ENCODE measurements at places on chromosomes 16 and 17. TPM values are rescaled to one million over a fixed set of nuclear protein-coding genes. Genes with fewer than 3 reads are reported as not detected.

DNA sequence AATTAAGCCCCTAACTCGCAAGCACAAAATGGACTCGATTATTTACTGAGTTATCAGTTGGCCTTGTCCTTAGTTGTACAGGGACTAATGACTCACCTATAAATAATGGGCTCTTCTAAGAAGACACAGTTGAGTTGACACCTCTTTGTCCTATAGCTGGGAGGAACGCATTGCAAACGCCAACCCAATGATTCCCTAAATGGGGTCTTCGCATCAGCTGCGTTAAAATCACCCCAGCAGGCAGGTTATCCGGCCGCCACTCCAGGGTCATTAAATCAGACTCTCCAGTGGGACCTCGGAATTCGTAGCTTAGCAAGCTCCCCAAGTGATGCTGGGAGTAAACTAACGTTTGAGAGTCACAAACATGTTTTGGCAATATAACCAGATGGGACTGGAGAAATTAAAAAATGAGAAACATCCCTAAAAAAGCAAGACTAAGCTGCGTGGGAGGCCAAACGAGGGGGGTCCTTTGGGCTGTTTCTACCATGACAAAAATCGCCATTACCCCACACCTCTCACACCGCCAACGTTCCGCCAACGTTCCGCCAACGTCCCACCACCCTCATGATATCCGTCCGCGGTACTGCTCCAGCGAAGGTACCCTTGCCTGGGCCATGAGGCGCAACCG lies 932 bp upstream of the NFE2L1 start:
- no peak for DNase-seq

MEOX1 gene
- polyA plus RNA-seq = not detected

- DNase-seq = no peak
Observed at GRCh38 chr16:79991969-79992368, 391.4 kb upstream of the MAF start.

AGRP gene
- 2.7 TPM for polyA plus RNA-seq

DNA sequence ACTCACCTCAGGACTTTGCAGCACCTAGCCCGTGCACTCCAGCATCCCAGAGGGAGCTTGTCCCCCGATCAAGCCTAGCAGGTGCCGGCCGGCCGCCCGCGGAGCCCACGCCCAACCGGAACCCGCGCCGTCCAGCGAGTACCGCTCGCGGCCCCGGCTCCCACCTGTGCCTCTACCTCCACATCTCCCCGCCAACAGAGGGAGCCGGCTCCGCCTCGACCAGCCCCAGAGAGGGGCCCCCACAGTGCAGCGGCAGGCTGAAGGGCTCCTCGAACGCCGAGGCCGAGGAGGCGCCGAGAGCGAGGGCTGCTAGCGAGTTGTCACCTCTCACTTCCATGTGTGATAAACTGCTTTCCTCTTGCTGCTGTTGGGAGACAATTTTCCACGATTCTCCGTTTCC lies 41.1 kb upstream of the DHRS7B start:
- no peak for DNase-seq

DNA sequence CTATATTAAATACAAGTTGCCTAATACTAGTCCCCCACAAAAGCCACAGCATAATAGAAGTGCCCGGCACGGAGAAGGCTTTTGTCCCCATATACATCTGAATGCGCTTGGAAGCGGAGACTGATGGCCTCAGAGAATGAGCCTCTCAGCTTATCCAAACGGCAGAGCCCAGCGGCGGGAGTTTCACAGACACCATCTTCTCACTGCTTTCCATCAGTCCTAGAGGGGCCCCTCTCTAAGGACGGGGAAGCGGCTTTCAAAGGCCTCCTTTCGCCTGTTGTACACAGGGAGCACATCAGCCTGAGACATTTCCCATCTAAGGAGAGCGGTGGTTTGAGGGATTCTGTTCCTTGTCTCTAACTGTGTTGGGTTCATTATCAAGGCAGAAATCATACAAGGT lies 16.9 kb downstream of the NXN start:
- peak; percentile 22 for DNase-seq

- no peak for DNase-seq
Observed at GRCh38 chr16:76532188-76532973, 255.2 kb downstream of the CNTNAP4 start.

DNA sequence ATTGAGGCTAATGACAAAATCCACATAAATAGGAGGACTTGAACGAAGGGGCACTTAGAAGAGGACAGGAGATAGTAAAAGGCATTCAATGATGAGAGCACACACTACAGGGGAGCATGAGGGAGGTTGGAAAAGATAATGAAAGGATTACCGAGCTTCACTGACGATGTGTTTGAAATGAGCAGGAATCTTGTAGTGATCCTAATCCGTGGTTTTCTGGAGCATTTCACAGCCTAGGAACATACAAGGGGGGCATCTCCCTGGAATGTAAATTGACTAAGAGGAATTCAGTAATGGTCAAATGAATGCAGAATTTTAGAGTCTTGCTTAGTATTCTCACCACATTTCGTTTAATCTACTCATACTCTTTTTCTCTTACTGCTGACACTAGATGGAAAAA lies 5.2 kb downstream of the ATMIN start:
- no peak for DNase-seq

TMED6 gene
- 11.5 TPM for polyA plus RNA-seq

GRCh38 chr16:77469634-77470033 lies 34.8 kb upstream of the ADAMTS18 start:
- DNase-seq = no peak

GRCh38 chr16:22213801-22214200 lies 7.7 kb downstream of the EEF2K start:
- DNase-seq = no peak

DNA sequence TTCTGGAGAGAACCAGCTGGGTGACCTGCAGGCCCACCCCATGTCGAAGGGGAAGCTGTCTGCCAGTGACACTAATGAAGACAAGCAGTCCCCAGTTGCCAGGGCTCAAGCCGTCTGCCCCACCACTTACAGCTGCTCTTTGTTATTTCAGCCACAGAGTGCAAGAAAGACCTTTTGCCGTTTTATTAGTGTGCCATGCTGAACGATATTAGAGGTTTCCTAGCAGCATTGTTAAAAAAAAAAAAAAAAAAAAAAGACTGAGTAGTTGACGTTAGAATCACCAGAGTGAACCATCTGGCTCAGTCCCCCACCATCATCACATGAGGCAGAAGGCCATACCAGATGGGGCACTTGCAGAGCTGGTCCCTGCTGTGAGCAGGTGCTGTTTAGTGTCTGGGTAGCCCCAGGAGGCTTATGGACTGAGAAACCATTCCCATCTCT lies 26.5 kb upstream of the SLC39A11 start:
- no peak for DNase-seq

SRP68 gene
- 52.7 TPM for polyA plus RNA-seq

- DNase-seq = no peak
Observed at GRCh38 chr17:28460901-28461300, 12.5 kb upstream of the SLC13A2 start.

GRCh38 chr16:89037261-89038152 lies 56.1 kb upstream of the ACSF3 start:
- DNase-seq = peak; percentile 83

PRR11 gene
- 0.26 TPM for polyA plus RNA-seq

WDR81 gene
- polyA plus RNA-seq = 16.1 TPM

- DNase-seq = no peak
Observed at GRCh38 chr16:54106057-54106456, 180.5 kb downstream of the IRX3 start.

DNA sequence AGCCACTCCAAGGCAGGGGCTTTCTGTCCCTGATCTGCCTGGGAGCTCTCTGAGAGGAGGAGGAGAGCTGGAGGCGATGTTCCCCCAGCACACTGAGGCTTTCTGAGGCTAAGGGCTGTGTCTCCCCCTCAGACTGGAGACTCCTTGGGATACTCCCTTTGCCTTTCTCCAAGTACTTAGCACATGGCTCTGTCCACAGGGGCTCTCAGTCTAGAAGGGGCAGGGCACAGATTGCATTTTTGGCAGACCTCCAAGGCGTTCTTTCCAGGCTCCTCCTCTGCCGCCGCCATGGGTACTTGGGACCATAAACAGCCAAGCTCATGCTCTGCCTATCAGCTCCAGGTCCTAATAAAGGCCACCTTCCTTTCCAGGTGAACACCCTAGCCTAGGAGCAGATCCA lies 1.8 kb upstream of the GIP start:
- no peak for DNase-seq

DNA sequence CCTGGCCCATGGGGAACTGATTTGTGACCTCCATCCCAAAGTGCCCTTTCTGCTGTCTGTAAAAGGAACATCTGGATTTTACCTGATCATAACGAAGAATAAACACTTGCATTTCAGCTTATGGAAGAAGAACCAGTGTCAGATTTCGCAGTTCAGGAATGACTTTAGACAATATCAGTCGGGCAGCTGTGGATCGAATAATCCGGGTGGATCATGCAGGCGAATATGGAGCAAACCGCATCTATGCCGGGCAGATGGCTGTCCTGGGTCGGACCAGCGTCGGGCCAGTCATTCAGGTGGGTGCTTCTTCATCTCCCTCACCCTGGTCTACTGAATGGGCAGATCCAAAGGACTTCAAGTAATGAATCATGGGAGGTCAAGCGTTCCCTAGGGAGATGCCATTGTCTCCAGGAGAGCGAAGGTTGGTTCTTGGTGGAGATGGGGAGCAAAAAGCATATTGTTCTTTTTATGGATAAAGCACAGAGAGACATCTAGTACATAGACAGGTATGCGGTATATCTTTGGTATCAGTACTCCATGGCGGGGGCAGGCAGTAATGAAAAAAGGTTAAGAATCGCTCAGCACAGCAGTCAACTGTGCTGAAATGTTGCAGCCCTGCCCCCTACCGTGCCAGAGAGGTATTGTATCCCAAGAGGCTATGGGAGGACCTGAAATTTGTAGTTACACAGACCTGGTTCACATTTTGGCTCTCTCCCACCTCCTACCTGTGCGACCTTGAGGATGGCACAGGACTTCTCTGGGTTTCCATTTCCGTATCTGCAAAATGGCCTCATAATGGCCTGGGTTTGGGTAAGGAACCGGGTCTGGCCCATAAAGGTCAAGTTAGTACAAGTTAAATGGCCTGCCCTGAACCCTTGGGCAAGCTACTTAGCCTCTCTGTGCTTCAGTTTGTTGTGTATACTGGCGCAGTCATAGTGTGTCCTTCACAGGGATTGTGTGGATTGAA lies 4.7 kb downstream of the COQ7 start:
- peak; percentile 51 for DNase-seq

DNA sequence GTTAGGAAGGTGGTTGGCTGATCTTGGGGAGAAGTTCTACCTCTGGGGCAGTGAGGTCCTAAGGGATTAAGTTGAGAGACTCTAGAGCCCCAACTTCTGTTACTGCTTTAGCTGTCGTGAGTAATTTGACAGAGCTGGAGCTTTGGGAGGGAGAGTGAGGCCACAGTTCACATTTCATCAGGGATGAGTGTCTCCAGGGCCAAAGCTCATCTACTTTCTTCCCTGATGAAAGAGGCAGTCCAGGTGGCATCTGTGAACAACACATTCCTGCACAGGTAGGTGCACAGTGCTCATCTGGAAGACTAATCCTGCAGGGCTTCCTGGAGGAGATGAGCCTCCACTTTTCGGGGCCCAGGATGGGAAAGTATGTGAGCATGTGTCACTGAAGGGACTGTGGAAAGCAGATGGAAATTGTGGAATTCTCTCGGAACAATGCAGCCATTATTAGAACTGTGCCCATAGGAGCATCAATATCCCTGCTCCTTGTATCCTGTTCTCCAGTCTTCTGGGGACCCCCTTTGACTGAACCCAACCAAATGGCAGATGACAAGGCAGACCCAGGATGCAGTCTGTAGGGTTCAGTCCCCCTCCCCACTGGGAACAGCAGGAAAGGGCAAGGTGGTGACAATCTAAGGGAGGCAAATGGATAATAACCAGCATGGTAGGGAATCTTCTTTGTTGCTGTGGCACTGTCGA lies 9.0 kb downstream of the DYNLL2 start:
- DNase-seq = no peak

DNA sequence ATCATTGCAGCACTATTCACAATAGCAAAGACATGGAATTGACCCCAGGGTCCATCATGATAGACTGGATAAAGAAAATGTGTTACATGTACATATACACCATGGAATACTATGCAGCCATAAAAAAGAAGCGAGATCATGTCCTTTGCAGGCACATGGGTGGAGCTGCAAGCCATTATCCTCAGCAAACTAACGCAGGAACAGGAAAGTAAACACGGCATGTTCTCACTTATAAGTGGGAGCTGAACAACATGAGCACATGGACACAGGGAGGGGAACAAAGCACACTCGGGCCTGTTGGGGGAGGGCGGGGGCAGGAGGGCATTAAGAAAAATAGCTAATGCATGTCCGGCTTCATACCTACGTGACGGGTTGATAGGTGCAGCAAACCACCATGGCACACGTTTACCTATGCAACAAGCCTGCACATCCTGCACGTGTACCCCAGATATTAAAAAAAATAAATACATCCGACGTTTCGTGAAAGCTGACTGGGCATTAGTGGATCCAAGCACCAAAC lies 28.9 kb downstream of the ZNF778 start:
- DNase-seq = no peak

ABCC3 gene
- 9.3 TPM for polyA plus RNA-seq

GRCh38 chr16:12758031-12758669 lies 45.5 kb downstream of the CPPED1 start:
- no peak for DNase-seq

MAF gene
- 47.1 TPM for polyA plus RNA-seq

LMF1 gene
- 15.4 TPM for polyA plus RNA-seq

GRCh38 chr17:60436676-60437075 lies 14.4 kb downstream of the CHCT1 start:
- DNase-seq = no peak

DNA sequence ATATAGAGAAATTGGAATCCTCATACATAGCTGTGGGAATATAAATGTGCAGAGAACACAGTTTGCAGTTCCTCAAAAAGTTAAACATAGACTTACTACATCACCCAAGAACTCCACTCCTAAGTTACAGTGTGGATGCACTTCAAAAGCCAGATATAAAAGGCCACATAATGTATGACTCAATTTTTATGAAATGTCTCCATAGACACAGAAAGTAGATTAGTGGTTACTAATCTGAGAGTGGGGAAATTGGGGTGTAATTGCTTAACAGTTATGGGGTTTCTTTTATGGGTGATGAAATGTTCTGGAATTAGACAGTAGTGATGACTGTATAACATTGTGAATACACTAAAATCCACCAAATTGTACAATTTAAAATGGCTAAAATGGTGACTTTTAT lies 60.9 kb downstream of the CACNG1 start:
- no peak for DNase-seq

DNA sequence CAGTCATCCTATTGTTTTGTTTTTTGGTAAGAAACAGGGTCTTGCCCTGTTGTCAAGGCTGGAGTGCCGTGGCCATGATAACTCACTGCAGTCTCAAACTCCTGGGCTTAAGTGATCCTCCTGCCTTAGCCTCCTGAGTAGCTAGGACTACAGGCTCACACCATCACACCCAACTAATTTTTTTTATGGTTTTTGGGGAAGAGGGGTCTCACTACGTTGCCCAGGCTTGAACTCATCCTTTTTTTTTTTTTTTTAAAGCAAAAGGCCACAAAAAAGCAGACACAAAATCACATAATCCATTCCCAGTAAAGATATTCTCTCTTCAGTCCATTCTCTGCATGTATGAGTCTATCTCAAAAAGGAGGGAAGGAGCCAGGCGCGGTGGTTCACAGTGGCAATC lies 5.5 kb downstream of the SPAG9 start:
- no peak for DNase-seq

- DNase-seq = peak; percentile 47
Observed at GRCh38 chr16:583815-584591, 5.9 kb upstream of the RAB40C start.

TP53TG3B gene
- not detected for polyA plus RNA-seq
